Stimulated activated CD4-positive, alpha-beta T cell treated with anti-CD3 and anti-CD28 coated beads, Interleukin-15, amount 100 ng/mL, for 1 hour (primary cell): ENCODE measurements at places on chromosomes 5 and 9.
A peak's percentile ranks its signal among the peaks of the same experiment; 100 is the strongest.

GRCh38 chr5:166758151-166758550 lies 1533.3 kb upstream of the WWC1 start:
- DNase-seq = no peak

GRCh38 chr9:111020594-111020993 lies 17.7 kb downstream of the LPAR1 start:
- DNase-seq = no peak

- DNase-seq = no peak
Measured at GRCh38 chr5:62093976-62094375, 212.0 kb upstream of the KIF2A start.

DNA sequence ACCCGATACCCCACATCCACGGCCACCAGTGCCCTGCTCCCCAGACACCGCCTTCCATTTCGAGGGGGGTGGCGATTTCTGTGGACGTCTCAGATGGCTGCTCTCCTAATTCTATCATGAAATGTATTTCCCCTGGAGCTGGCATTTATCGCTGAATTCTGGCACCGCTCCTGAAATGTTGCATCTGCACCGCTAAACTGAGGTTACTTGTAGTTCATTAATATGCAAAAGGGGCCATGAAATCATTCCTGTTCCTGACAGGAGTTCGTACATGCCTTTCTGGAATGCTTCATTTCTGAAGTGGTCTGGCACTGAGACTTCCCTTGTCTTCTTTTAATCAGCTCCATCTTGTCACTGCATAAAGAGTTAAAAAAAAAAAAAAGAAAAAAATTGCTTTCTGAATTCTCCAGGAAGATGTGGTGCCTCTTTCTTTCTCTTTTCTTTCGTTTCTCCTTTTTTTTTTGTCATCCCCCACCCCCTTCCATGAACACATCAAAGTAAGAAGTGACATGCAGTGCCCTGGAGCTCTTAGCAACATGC lies 97.7 kb upstream of the SMARCA2 start:
- no peak for DNase-seq

GRCh38 chr9:133122605-133122934 lies 1.5 kb upstream of the RALGDS start:
- no peak for DNase-seq

DNA sequence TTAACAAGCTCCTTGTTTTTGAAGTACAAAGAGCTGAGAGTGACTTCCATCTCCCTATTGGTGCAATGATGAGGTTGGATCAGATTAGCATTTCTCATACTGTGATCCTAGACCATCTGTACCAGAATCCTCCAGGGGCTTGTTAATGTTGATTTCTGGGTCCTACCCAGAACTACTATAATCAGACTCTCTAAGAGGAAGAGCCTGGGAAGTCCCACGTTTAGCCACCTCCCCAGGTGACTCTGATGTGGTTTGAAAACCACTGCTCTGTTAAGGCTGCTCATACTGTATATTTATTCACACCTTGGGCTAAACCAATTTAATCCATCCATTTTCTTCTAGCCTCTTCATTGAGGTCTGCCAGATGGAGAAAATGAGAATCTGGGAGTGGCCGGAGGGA lies 49.6 kb upstream of the SMIM32 start:
- no peak for DNase-seq

DNA sequence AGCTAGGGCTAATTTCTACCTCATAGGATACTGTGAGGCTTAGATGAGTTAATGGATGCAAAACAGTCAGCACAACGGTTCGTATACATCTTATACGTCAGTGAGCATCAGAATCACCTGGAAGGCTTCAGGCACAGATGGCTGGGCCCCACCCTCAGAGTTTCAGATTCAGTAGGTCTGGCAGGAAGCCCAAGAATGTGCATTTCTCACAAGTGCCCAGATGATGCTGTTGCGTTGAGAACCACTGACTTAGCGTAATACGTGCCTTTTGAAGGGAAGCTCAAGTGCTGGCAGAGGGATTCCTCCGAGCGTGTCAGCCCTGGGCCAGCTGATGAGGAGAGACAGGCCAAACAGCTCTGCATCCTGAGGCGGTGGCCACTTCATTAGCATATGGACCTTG lies 117.1 kb upstream of the WWC1 start:
- no peak for DNase-seq

DNA sequence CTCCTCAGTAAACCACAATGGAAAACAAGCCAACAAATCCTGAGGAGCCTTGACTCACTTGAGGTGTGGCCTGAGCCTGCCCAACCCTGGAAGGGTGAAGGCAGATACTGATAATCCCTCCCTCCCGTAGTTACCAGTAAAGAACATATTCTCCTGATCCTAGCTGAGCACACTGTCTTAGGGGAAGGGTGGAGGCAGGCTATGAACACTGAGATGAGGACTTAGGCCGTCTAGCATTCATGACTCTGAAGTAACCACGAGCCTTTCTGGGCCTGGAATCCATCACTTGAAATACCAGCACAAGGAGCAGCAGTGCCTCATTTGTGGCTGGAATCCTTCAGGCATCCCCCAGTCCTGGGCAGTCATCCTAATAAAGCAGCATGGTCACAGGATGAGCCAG lies 124.5 kb upstream of the PRLR start:
- DNase-seq = no peak

DNA sequence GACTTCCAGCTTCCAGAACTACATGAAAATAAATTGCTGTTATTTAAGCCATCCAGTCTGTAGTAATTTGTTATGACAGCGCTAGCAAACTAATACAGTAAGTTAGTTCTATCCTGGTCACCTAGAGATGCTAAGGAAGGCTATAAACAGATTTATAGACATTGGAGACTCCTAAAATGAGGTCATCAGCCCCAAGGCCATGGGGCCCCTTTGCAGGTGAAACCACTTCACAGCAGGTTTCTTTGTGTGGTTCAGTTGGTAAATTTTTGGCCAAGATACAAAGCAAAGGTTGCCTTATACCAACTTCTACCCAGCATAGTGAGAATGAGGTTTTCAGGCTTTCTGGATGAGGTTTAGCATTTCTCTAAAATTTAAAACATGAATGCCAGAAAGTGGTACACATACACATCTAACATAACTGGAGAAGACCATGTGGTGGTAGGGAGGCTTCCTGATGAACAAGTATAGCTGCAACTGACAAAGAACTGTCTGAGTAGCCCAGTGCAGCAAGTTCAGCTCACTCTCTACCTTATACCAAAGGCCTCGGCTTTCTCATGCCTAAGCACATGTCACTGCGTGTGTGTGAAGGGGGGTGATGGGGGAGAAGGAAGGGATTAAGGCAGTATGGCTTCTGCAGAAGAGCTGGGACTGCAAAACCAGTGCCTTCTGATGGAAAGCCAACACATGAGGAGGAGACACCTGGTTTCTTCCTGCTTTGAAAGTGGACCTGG lies 264.6 kb upstream of the TAS2R1 start:
- DNase-seq = no peak

DNA sequence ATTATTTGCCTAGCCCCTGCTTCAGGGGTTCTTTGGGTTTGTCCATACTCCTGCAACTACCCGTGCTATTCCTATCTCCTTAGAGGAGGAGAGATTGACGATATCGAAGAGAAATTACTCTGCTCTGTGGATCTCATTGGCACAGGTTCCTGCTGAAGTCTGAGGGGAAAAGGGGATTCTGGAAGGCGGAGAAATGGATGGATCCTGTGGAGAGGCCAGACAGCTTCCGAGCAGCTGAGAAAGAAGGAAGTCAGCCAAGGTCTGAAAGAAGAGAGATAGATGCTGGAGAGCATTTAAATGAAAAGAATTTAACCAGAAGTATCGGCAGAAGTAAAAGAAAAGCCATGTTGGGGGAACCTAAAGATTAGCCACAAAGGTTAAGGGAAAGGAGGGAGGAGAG lies 40.4 kb upstream of the SPATA31C2 start:
- no peak for DNase-seq

DNA sequence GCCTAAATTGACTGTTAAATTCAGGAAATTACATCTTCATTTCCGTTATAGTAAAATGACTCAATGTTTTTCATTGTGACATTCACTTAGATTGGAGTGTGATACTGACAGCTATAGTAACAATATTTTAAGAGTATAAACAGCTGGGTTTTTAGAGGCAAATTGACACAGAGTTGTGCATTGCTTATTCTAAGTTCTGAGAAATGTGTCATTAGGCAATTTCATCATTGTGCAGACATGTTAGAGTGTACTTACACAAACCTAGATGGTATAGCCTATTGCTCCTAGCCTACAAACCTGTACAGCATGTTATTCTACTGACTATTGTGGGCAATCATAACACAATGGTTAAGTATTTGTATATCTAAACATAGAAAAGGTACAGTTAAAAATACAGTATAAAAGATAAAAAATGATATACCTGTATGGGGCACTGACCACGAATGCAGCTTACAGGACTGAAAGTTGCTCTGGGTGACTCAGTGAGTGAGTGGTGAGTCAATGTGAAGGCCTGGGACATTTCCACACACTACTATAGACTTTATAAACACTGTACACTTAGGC lies 132.7 kb downstream of the PDE4D start:
- no peak for DNase-seq

GRCh38 chr5:148311484-148311883 lies 739 bp upstream of the SPINK7 start:
- no peak for DNase-seq

DNA sequence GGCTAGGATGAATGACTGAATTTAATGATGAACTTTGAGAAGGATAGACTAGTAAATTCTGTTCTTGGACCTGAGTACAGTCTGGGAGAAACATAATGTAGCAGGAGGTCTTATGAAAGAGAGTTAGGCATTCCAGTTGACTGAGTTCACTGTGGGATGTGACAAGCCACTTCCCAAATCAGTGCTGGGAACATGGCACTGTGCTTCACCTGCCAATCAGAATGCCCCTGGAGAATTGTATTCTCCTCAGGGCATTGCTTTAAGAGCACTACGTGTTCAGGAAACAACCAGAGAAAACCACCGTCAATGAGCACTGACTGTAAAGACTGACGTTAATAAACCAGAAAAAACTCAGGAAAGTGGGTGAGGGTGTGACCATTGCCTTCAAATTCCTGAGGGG lies 1.2 kb downstream of the CCDC107 start:
- no peak for DNase-seq

DNA sequence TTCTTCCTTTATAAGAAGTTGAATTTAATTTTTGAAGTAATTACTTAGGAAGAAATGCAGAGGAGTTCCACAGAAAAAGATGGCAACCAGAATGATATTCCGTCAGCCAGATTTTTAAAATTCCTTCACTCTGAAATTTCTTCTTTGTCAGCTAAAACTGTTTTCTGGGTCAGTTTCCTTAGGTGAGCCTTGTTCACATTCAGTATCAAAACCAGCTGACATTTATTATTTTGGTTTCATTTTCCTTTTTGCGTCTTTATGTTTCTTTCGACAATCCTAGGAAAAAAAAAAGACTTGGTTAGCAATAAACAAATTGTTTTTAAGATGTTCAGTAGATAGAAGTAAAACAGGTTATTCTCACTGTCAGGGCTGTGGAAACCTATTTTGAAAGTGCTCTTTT lies 4.1 kb upstream of the IARS1 start:
- DNase-seq = no peak

GRCh38 chr5:6837519-6838110 lies 124.4 kb downstream of the TENT4A start:
- no peak for DNase-seq

DNA sequence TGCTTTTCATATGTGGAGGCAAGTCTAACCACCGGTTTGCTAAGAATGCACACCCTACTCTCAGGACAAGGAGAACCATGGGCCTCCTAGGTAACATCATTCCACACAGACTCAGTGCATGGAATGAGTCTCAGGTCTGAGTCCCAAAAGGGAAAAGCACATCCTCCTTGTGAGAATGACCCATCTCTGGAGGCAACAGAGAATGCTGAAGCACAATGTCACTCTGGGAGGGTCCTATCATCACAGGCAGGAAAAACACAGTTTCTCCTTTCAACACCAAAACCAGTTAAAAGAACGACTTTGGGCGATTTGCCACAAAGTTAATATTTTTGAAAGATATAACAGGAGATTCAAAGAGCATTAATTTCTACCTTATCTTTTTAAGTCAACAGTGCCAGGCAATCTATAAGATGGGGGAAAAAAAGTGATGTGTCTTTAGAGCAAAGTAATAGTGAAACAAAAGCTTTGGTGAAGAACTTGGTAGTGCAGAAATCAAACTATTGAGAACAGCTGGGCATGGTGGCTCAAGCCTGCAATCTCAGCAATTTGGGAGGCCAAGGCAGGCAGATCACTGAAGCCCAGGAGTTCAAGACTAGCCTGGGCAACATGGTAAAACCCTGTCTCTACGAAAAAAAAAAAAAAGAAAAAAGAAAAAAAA lies 97.3 kb downstream of the OXCT1 start:
- DNase-seq = no peak

- no peak for DNase-seq
Measured at GRCh38 chr9:6449645-6450044, 36.6 kb downstream of the UHRF2 start.

GRCh38 chr5:172769616-172770373 lies 1.2 kb downstream of the DUSP1 start:
- DNase-seq = no peak

DNA sequence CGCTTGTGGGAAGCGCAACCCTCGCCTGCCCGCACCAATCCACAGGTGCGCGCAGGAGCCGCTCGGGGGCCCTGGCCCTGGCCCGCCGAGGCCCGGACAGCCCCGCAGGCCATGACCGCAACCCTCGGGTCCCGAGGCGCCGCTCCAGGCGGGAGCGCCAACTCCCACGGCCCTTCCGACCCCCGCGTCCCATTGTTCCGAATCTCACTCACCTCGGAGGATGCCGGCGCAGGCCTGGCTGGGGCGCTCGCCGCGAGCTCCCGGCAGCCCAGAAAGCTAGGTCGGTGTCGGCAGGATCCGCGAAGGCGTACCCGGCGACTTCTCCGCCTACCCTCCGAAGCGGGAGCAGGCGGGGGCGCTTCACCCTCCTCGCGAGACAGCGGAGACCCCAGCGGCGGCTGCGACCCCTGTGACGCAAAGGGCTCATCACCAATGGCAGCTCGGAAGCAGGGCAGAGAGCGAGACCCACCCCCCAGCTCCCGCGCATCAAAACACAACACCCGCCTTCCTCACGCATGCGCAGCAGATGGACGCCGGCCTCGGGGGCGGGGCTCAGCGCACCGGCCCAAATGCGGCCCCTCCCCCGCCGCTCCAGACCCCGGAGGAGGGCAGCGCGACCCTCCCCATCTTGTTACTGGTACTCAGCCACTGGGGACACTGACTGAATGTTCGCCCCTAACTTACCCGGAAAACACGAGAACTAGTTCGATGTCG lies 1.4 kb upstream of the SMIM27 start:
- peak; percentile 89 for DNase-seq

GRCh38 chr9:114653556-114654159 lies 3.9 kb downstream of the TEX53 start:
- DNase-seq = peak; percentile 48

DNA sequence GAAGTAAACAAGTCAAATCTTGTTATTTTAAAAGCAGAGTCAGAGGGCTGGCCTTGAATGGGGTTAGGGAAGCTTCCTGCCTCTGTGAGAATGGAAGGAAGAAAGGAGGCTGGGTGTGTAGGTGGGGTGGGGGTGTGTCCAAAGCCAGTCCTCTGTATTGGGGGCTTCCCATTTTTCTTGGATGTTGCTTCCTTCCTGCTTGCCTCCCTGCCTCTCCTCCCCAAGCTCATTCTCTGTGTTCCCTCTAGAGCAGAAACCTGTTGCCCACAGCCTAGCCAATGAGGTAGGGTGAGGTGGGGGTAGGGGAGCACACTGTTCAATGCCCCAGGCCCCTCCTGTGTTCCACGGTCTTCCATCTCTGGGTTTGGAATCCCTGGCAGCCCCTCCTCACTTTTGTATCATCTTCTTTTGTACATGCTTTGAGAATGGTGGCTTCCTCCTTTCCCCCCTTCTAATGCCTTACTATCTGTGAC lies 39.7 kb downstream of the SNX24 start:
- DNase-seq = no peak

- DNase-seq = no peak
Measured at GRCh38 chr5:180324601-180324950, 28.6 kb downstream of the GFPT2 start.

GRCh38 chr9:89872426-89872912 lies 267.7 kb downstream of the GADD45G start:
- no peak for DNase-seq
